Fibroblast of villous mesenchyme (primary cell): ENCODE measurements at places on chromosomes 16 and 17. TPM values are rescaled to one million over a fixed set of nuclear protein-coding genes. Genes with fewer than 3 reads are reported as not detected.

The EXOC3L1 gene
- not detected in 2 replicates for total RNA-seq

The C16orf46 gene
- 0.86 and 0.97 TPM in 2 replicates for total RNA-seq

The PRR35 gene
- not detected in 2 replicates for total RNA-seq

The SLFN14 gene
- total RNA-seq: not detected in 2 replicates

The ADCY7 gene
- total RNA-seq: 39.9 and 44.9 TPM in 2 replicates

The FOXF1 gene
- total RNA-seq: 5.2 and 10.3 TPM in 2 replicates

The ABCA6 gene
- 3.9 and 6.4 TPM in 2 replicates for total RNA-seq

The LPO gene
- not detected in 2 replicates for total RNA-seq

The RAMP2 gene
- total RNA-seq: not detected in 2 replicates

The MED31 gene
- total RNA-seq: 10.0 and 14.2 TPM in 2 replicates

The TMEM208 gene
- total RNA-seq: 25.5 and 29.0 TPM in 2 replicates

The ST6GALNAC1 gene
- total RNA-seq: not detected in 2 replicates

The HAP1 gene
- under 0.01 TPM in 2 replicates for total RNA-seq

The SMIM36 gene
- total RNA-seq: not detected in 2 replicates

The SLC5A10 gene
- total RNA-seq: not detected in 2 replicates

The NOG gene
- total RNA-seq: 0.64 and 2.6 TPM in 2 replicates

The HAS3 gene
- total RNA-seq: 0.32 and 0.43 TPM in 2 replicates

The DCUN1D3 gene
- total RNA-seq: 24.5 and 52.2 TPM in 2 replicates

The PLLP gene
- under 0.01 TPM in 1 of 2 replicates, not detected in the other for total RNA-seq

The SDR42E2 gene
- total RNA-seq: not detected in 2 replicates

The KRT34 gene
- 26.7 and 28.9 TPM in 2 replicates for total RNA-seq
